Pericardium fibroblast (primary cell): ENCODE measurements at places on chromosomes 13 and 19. TPM values are rescaled to one million over a fixed set of nuclear protein-coding genes. Genes with fewer than 3 reads are reported as not detected.

Gene ZNF610
- 1.8 and 2.9 TPM in 2 replicates for total RNA-seq

Gene FAM98C
- 18.3 and 23.6 TPM in 2 replicates for total RNA-seq

Gene CGB2
- total RNA-seq = not detected in 2 replicates

Gene FPR2
- 0.09 TPM in 1 of 2 replicates, not detected in the other for total RNA-seq

Gene CRLF1
- total RNA-seq = 135 and 318 TPM in 2 replicates

Gene SLITRK5
- total RNA-seq = under 0.01 and 0.26 TPM in 2 replicates

Gene SIGLEC8
- not detected in 2 replicates for total RNA-seq

Gene DPRX
- total RNA-seq = not detected in 2 replicates

Gene ZNF358
- total RNA-seq = 75.0 and 103 TPM in 2 replicates

Gene FPR1
- total RNA-seq = 0.23 and 0.68 TPM in 2 replicates

Gene PRR20C
- total RNA-seq = not detected in 2 replicates

Gene PCDH8
- not detected in 2 replicates for total RNA-seq
